ENCODE measurements at places on chromosomes 2 and 18. TPM values are rescaled to one million over a fixed set of nuclear protein-coding genes. Genes with fewer than 3 reads are reported as not detected.

Gene OSBPL6
- 22.3 TPM for total RNA-seq

Gene CEBPZOS
- 24.5 TPM for total RNA-seq

Gene MYO5B
- total RNA-seq: 30.7 TPM

Gene SMIM21
- total RNA-seq: not detected

Gene HOXD9
- total RNA-seq: not detected

All from occipital lobe (tissue), 3 donors.